ENCODE measurements at places on chromosomes 7 and 10.

DNA sequence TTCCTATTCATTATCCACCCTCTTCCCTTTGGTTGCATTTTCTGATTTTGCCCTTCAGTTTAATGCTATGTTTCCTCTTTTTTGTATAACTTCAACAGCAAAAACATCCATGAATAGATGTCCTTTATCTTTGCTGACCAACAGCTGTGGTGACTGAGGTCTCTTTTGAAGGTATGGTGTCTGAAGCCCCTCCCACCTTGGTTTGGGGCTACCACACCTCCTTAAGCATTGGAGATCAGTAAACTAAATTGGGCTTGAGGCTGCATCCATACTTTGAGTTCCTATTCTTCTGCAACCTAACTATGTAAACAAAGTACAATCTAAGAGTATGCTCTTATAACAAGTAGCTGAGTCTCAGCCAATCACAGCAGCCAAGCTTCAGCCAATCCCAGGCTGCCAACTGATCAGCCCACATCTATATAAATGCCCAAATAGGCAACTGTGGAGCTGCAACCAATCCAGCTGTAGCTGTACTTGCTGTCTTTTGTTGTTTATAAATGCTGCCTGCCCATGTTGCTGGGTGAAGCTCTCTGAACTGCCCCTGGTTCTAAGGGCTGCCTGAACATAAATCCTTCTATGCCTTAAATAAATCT lies 69.4 kb upstream of the PDLIM1 start:
- no peak for DNase-seq

GRCh38 chr10:14060320-14061070 lies 270.2 kb downstream of the FRMD4A start:
- no peak for DNase-seq

DNA sequence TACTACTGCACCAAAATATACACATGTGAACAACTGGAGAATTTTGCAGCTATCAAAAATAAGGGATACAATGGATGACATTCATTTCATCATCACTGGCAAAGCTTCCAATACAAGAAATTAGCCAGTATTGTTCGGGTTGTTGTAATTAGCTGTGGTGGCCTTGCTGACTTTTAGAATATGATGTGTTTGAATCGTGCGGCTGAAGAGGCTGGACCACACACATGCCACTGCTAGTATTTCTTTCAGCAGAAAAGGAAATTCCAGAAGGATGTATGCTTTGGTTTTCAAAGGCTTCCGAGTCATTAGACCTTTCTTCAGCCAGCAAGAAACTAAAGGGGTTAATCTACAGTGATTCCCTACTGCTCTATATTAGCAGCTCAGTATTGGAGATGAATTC lies 16.6 kb downstream of the RPP38 start:
- DNase-seq = no peak

GRCh38 chr7:134470864-134471263 lies 12.0 kb upstream of the AKR1B1 start:
- no peak for DNase-seq

GRCh38 chr10:101485681-101486554 lies 102.1 kb downstream of the POLL start:
- DNase-seq = no peak

DNA sequence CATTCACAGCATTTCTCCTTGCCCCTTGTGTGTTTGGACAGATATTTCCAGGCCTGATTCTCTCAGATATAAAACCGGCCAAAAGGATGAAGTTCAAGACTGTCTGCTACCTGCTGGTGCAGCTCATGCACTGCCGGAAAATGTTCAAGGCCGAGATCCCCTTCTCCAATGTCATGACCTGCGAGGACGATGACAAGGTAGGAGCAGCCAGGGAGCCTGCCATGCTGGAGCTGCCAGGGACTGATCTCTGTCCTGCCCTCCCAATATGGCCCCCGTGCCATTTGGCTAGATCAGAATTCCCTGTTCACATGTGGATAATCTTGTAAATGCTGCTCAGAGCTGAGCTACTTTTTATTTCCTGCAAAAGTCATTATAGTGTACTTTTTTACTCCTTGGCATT lies 87.8 kb downstream of the ADCY1 start:
- DNase-seq = no peak

DNA sequence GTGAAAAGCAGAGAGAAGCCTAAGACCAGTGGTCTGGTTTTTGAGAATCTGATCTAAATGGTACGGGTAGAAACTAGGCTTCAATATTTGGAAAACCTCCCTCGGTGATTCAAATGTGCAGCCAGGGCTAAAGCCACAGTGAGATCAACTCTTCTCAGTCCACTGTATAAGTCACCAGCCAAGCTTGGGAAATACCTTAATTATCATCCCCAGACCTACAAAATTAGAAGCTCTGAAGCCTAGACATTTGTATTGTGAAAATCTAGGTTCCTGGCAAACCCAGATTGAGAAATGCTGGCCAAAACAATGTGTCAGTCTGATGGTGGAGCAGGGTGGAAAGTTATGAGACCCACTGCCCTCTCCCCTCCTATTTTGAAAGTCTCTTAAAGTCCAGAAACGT lies 131.7 kb downstream of the DGKI start:
- no peak for DNase-seq

- DNase-seq = no peak
Measured at GRCh38 chr10:70992436-70992835, 104.1 kb upstream of the PCBD1 start.

GRCh38 chr10:108166401-108166800 lies 1001.9 kb upstream of the SORCS1 start:
- DNase-seq = no peak

DNA sequence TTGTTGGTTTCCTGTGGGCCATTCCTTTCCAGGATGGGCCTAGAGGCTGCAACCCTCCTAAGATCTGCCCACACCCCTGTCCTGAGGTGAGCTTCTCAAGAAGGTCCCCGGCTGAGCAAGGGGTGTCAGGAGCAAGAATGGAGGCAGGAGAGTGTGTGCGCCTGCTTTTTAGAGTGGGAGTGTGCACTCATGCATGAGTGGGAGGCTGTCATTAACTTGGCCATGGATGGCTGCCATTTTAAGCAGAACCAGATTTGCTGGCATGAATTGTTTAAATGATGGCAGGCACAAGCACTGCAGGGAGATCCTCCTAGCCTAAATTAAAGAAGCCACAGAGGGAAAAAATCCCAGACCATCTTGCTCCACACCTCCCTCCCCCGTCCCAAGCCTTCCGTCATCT lies 2.9 kb upstream of the SGPL1 start:
- no peak for DNase-seq

GRCh38 chr10:102117391-102118159 lies 2.6 kb downstream of the LDB1 start:
- DNase-seq = peak; percentile 56

GRCh38 chr10:79022565-79023230 lies 46.1 kb upstream of the ZMIZ1 start:
- no peak for DNase-seq

- DNase-seq = no peak
Measured at GRCh38 chr7:148209643-148210190, 380.8 kb upstream of the C7orf33 start.

DNA sequence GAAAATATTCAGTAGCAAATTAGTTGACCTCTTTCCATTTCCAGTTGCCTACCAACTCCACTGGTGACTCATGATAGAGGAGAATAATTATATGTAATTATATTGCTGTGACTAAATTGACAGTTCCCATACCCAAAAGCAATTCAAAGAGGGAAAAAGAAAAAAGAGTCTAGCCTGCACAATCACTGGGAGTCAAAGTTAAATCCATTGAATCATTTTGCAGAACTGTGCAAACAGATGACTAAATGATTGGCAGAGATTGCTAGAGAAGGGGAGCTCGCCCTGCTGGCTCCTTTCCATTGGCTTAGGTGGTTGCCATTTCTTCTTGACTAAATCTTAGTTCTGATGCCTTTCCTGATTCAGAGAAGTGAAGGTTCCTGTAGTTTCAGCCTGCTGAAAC lies 1228.6 kb upstream of the SORCS1 start:
- DNase-seq = no peak

DNA sequence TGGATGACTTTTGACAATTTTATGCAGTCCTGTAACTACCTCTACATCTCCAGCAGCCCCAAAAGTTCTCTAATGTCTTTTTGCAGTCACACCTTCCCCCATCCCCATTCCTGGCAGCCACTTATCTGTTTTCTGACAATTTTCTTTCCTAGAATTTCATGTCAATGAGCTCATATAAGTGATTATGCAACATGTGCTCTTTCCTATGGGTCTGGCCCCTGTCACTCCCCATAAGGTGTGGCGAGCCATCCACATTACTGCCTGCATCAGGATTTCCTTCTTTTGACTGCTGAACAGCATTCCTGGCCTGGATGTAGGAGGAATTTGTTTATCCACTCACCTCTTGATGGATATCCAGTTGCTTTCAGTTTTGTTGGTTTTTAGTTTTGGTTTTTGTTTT lies 146.7 kb upstream of the MGMT start:
- no peak for DNase-seq
